Brain pericyte (primary cell): ENCODE measurements at places on chromosomes 12 and 14.

DNA sequence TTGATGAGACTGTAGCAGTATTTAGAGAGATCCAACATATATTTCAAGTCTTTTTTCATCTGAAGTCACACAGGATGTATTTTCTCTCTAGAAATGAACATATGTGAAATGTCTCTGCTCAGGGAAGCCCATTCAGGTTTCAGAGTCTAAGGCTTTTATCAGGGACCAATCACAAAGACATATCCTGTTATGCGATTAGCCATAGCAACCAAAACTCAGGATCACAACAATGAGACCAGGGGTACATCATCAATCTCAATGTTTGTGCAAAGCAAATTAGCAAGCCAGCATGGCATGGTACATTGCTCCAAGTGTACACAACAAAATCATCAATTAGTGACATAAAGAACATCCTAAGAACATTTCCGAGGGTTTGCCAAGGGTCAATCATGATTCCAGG lies 99.2 kb upstream of the AMN1 start:
- DNase-seq, result no peak

DNA sequence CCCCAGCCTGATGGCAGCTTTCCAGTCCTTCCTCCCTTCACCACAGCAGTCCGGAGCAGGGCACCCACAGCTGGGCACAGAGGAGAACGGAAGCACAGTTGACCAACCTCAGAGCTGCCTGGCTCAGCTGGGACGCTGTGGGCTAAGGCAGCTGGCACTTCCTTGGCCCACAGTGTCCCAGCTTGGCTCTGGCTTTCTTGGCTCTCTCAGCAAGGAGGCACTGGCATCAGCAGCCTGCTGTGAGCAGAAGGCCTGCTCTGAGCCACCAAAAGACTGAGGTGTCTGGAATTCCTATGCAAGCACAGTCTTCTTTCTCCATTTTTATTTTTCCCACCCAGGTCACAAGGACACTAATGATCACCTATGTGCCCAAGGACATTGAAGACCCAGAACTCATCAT lies 32.6 kb downstream of the NGB start:
- DNase-seq, result no peak

GRCh38 chr14:90354551-90355298 lies 23.0 kb upstream of the NRDE2 start:
- no peak for DNase-seq

GRCh38 chr14:74978416-74978947 lies 23.1 kb upstream of the PGF start:
- no peak for DNase-seq

DNA sequence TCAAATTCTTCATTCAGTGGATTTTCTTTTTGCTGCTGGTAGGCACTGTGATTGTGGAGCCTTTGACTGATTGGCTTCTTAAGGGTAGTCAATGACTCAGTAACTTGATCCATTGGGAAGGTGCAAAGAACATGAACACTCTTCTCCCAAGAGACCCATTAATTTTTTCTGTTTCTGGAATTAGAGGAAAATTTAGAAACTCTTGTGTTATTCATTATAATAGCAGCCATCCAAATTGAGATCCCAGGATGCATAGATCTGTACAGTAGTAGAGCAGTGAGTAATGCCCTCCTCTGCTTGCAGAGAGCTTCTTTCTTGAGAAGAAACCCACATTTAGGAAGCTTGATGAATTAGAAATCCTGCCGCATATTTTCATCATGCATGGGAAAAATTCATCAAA lies 63.9 kb downstream of the MYRFL start:
- no peak for DNase-seq

DNA sequence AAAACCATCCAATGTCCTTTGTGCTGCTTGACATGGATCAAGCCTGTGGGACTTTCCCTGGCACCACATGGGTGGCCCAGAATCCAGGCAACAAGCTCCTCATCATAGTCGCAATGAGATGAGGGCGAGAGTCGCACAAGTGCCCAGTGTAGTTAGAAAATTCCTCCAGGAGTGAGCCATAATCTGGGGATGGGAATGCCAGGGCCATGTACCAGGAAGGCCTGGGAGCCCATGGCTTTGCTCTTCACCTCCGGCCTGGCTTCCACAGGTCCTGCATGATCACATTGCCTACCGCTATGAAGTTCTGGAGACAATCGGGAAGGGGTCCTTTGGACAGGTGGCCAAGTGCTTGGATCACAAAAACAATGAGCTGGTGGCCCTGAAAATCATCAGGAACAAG lies 33.9 kb downstream of the DYRK4 start:
- DNase-seq, result no peak

DNA sequence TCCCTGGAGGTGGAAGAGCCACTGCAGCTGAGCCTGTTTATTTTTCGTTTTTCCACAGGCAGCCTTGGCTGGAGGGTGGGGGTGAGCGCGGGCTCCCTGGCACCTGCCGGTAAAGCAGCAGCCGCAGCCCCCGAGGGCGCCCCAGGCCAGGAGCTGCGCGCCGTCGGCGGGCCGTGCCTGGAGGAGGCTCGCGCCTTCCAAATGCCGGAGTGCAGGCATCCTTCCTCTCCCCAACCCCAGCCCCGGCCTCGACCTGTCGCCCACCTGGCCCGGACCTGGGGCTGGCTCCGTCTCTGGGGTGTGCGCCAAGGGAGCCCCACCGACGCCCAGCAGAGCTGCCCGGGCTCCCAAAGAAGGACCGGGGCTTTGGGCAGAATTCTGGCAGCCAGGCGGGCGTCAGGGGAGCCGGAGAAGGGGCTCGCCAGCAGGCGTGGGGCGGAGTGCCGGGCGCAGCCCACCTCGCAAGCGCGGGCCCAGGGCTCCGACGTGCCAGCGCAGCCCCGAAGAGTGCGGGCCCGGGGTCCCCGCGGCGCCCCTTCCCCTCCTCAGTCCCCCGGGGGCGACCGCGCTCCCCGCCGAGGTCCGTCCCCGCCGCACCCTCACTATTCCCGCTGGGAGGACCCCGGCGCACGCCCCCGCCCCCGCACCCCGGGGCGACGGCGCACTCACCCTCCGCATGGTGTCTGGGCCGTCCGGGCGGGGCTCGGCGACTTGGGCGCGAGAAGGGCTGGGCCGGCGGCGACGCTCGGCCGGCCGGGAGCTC lies 130.3 kb downstream of the NDUFA12 start:
- DNase-seq, result no peak

GRCh38 chr14:32400480-32400879 lies 71.4 kb downstream of the AKAP6 start:
- DNase-seq, result no peak

DNA sequence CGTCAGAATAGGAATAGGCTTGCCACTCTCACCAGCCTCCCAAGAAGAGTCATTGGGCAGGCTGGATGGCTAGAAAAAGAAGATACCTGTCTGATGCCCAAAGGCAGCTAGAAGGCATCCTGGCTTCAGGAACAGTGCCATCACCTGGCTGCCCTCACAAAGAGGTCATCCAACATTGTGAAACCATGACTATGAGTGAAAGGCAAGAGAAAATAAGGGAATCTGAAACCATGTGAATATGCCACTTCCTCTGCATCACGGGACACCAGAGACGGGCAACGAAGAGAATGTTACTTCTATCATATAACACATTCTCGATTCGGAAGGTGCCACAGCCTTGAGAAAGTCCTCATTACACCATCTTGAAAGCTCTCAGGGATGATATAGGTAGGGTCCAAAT lies 182.0 kb downstream of the DAD1 start:
- no peak for DNase-seq

- no peak for DNase-seq
Observed at GRCh38 chr14:91361233-91361811, 56.3 kb downstream of the CCDC88C start.

GRCh38 chr12:6116471-6117021 lies 7.9 kb downstream of the VWF start:
- DNase-seq, result no peak

- DNase-seq, result no peak
Observed at GRCh38 chr14:62181591-62181990, 419.4 kb downstream of the SNAPC1 start.

- no peak for DNase-seq
Observed at GRCh38 chr12:130331146-130331545, 6.5 kb upstream of the PIWIL1 start.

GRCh38 chr12:24948420-24948756 lies 513 bp downstream of the BCAT1 start:
- DNase-seq, result no peak

DNA sequence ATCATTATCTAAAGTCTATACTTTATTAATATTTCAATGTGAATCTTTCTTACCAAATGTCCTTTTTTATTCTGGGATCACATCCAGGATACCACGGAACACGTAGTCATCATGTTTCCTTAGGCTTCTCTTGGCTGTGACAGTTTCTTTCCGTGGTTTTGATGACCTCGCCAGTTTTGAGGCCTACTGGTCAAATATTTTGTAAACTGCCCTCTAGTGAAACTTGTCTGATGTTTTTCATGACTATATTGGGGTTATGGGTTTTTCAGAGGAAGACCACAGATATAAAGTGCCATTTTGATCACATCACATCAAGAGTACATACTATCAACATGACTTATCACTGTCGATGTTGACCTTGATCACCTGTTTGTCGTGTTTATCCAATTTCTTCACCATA lies 14.1 kb upstream of the SERPINA6 start:
- DNase-seq, result no peak

GRCh38 chr14:106845286-106846087 lies 1319.1 kb downstream of the TMEM121 start:
- DNase-seq, result no peak

- DNase-seq, result no peak
Observed at GRCh38 chr12:48118284-48118871, 786 bp upstream of the PFKM start.

- DNase-seq, result no peak
Observed at GRCh38 chr12:107530701-107531100, 154.9 kb upstream of the PWP1 start.

DNA sequence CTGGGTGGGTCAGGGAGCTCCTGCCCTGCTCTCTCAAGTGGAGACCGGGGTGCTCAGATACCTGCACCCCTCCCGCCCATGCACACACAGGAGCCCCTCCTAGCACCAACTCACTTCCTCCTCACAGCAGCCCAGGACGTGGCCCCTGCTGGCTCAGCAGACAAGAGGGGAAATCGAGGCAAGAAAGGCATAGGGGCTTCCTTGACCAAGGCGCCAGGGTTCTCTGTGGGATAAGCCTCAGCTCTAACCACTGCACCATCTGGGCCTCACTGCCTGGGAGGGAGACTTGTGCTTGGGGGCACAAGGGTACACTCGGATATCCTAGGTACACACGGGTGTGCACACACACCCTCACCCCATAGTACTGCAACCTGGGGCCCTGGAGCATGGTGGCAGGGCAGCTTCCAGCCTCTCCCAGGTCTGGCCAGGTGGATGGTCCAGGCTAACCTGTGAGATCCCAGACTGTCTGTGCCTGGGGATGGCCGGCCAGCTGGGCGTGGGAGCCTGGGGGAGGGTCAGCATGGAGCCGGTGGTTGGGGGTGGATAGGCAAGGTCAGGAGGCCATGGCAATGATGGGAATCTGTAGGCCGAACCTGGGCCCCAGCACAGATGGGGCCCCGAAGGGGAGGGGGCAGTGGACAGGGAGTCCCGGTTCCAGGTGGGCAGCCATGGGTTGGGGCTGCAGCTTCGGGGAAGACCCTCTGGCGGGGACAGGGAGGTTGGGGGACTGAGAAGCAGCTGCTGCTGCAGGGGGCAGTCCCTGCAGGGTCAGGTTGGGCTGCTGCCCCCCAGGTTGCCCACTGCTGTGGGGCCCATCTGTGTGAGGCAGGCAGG lies 312.4 kb downstream of the TMEM121 start:
- no peak for DNase-seq

DNA sequence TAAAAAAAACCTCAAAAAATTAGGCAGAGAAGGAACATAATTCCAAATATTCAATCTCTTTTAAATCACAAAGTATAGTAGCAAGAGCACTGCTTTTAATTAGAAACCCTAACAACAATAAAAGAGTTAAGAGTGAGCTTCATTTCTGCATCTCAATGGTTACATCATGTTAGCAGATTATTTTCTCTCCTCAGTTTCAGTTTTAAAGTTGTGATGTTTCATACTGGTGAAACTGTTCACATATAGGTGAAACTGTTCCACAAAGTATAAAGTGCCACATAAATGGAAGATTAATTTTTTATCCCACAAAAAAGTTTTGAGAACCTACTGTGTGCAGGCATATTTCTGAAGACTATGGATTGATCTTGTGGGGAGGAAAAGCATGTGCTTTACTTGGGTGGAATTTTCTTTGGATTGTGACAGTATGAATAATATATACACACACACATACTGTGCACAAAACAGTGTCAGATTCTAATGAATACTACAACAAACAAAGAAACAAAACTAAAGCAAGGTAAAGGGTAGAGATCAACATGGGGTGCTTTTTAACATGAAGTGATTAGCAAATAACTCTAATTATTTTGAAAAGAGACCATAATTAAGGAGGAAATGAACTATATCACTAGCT lies 17.1 kb downstream of the LUM start:
- DNase-seq, result no peak

- DNase-seq, result no peak
Observed at GRCh38 chr12:54126029-54126695, 62.6 kb downstream of the SMUG1 start.

DNA sequence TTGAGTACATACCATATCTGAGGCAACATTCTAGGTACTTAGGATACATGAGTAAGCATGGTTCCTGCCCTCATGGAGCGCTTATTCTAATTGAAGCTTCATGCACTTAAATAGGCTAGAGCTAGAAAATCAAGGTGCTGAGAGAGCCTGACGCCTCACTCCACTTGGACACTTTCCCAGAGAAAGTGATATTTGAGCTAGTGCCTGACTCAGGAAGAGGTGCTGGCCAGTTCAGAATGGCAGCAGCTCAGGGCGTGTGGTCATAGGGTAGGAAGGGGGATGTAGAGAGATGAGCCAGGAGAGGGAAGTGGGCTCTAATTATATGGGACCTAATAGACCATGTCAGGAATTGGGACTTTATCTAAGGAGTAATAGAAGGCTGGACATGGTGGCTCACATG lies 33.3 kb downstream of the TULP3 start:
- DNase-seq, result no peak

DNA sequence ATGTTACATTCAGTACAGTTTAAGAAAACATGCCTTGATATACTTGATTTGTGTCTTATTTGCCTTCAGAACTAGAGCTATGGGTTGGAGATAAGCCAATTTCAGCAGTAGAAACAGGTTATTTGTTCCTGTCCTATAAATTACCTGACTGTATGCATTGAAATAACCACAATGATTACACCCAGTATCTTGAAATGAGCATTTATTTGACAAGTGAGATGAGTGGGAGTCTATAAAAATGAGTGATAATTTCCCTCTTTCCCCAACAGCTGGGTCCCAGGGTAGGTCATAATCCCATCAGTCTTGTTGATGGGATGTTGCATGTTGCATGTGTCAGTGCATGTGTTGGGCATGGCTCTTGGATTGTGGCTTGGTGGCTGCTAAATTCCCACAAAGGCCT lies 3.7 kb downstream of the TAS2R42 start:
- DNase-seq, result no peak

DNA sequence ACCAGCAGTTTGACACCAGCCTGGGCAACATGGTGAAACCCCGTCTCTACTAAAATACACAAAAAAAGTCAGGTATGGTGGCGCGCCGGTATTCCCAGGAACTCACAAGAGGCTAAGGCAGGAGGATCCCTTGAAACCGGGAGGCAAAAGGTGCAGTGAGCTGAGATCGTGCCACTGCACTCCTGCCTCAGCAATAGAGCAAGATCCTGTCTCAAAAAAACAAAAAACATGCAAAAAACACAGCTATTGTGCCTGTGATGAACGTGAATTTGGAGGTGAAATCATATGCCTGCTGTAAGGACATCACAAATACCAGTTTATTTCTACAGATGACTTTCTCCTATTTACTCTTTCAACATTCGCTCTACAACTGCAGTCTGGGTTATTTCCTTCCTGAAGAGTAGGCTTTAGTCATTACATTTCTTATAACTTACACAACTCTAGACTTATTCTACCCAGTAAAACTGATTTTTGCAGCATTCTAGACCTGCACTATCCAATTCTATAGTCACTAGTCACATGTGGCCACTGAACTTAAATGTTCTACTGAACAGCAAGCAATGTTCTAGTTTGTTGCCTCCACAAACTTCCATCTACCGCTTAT lies 48.3 kb downstream of the HNRNPC start:
- no peak for DNase-seq
